ENCODE measurements at places on chromosomes 7 and 10.

DNA sequence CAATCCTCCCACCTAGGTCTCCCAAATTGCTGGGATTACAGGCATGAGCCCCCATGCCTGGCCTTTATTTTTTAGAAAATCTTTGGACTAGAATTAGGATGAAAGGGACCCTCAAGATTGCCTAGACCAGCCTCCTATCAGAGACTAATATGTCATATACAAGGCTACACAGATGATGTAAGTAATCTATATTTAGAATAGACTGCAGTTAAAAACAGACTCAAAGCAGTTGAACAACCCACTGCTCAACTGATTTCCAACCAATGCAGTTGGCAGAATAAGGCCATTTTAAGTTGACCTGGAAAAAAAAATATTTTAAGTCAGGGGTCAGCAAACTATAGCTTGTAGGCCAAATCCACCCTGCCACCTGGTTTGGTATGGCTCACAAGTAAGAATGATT, 27.7 kb downstream of the PSPH start:
- no peak for DNase-seq

GRCh38 chr10:70562036-70562755, 40.3 kb downstream of the PRF1 start:
- no peak for DNase-seq

- peak; percentile 90 for DNase-seq
These were observed 21.2 kb downstream of the ATP6V1F start for GRCh38 chr7:128883622-128884448.

DNA sequence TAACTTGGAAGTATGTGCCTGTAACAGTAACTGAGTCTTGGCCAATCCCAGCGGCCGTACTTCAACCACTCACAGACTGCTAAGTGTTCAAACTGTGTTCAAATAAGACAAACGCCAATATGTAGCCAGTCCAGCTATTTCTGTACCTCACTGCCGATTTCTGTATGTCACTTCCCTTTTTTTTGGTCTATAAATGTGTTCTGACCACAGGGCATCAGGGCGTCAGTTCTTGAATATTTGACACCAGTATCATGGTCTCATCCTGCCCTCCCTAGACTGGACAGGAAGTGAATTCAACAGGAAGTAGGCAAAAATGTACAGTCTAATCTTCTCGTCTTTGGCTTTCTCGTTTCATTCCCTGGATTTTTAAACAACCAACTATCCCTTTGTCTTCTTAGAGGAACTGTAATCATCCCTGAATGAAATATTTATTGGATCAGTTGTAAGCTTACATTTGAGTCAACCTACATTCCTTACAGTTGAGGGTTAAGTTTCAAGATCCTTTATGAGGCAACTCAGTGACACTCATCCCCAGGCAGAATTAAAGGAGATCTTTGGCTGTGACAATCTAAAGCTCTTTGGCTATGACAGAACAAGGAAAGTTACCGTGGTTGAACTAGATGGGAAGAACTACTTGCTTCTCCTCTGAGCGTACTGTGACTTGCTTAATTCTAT, 232.7 kb downstream of the NSUN6 start:
- peak; percentile 61 for DNase-seq

GRCh38 chr10:48455392-48456151, 149.1 kb downstream of the MAPK8 start:
- no peak for DNase-seq

- DNase-seq, result no peak
These were observed 11.8 kb downstream of the OSBPL3 start for GRCh38 chr7:24968165-24968564.

- no peak for DNase-seq
These were observed 2.3 kb downstream of the PAX2 start for GRCh38 chr10:100747456-100748230.
